ENCODE measurements at places on chromosomes 6 and 20. TPM values are rescaled to one million over a fixed set of nuclear protein-coding genes. Genes with fewer than 3 reads are reported as not detected.

COL19A1 gene
- 3.3 TPM for polyA plus RNA-seq

IMPG1 gene
- polyA plus RNA-seq = 2.9 TPM

PLA2G7 gene
- 2.7 TPM for polyA plus RNA-seq

MRAP2 gene
- 2.2 TPM for polyA plus RNA-seq

GGTLC1 gene
- 0.14 TPM for polyA plus RNA-seq

ETV7 gene
- polyA plus RNA-seq = not detected

MCHR2 gene
- not detected for polyA plus RNA-seq

HLA-DRA gene
- 56.4 TPM for polyA plus RNA-seq

LGSN gene
- polyA plus RNA-seq = 0.52 TPM

VEGFA gene
- polyA plus RNA-seq = 424 TPM

GMNN gene
- 61.8 TPM for polyA plus RNA-seq

DNA sequence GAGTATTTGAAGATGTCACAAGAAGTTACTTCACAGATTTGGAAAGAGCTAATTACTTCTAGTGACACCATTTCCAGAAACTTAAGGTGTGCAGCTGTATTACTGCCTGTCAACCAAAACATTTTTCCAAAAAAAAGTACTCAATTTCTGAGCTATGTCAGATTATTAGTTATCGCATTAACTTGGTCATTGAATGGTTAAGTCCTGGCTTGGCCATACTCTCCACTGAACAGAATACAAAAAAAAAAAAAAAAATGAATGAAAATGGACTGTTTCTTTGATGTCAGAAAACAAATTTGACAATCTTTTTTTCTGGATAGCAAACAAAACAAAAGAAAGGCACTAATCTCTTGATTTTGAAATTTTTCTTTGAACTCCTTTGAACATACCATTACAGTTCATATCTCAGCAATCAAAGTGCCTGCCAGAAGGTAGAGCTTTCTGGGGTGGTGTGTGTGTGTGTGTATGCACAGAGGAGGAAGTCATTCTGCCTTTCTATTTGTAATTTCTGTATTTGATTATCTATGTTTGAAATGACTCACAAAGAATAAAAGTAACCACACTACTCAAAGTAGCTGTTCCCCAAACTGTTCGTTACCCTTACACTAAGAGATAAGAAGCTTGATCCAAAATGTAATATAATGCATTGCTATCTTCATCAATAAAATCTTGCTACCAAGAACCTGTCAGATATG is 210.8 kb upstream of the FUT9 start:
- no peak for DNase-seq

DNA sequence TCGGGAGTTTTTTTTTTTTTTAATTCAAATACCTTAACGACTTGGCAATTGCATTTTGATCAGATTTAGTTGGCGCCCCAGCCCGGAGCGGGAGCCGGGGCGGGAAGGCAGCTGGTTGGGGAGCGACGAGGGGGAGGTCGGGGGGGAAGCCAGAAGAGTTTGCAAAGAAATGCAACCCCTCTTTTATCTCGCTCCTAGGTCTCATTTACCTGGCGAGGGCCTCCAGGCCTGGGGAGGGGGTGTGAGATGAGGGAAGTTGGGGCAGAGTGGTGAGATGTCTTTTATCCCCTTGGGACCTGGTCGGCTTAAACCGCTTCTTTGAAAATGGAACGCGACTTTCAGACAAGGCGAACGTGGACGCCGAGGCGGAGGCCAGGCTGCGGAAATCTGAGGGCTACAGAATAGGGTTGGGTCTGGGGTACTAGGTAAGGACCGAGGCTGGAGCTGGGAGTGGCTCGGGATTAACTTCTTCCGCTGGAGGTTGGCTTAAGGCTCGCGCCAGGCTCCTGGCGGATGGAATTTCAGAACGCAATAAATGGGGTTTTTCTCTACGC is 40.3 kb downstream of the NCR2 start:
- DNase-seq = no peak

DNA sequence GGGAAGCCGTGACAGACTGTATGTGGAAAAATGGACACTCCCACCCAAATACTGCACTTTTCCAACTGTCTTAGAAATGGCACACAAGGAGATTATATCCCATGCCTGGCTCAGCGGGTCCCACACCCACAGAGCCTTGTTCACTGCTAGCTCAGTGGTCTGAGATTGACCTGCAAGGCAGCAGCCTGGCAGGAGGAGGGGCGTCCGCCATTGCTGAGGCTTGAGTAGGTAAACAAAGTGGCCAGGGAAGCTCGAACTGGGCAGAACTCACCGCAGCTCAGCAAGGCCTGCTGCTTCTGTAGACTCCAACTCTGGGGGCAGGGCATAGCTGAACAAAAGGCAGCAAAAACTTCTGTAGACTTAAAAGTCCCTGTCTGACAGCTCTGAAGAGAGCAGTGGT is 11.4 kb upstream of the RNF146 start:
- no peak for DNase-seq

DNA sequence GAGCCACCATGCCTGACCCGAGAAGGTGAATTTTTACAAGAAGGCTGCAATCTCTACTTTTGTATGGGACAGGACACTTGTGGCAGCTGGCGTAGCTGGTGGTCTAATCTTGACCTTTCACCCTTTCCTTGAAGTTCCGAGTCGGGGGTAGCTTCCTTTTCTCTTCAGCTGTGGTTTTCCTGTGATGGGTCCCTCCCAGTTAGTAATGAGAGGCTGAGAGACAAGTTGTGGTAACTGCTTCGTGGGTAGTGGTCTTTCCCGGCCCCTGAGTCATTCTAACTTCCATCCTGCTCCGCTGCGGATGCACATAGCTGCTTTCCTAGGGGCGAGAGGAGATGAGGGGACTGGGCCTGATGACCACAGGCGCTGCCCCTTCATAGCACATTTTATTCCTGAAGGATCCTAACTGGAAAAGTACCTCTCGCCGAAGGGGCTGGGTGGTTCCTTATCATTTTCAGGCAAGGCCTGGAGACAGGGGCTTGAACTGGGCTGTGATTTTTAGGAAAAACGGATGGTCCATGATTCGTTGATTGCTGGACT is 3.1 kb downstream of the SYNJ2 start:
- DNase-seq = no peak

DNA sequence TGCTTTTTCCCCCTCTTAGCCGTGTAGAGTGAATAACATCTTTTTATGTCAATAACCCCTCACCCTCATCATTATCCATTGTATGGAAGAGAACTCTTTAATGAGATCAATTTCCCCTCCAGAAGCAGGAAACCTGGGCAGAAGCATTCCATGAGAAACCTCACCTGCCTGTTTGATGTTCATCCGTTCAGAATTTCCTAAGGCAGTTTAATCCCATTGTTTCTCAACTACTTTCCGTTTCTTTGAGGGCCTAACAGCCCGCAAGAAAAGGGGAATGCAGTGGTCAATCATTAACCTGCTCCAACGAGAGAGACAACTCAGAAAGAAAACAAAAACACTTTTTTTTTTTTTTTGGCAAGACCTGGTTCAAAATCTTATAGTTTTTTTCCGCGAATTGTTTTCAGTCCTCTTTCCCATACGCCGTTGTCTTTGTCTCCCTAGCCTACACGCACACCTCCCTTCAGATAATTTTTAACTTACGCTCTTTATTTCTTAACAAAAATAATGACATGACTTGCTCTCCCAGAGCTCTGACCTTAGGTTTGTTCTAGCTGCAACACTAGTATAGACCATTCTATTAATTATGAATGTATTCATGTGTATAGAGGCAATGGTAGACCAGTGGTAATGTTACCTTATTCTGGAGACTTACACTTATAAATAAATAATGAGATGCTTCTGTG is 25.6 kb upstream of the ID4 start:
- DNase-seq = peak; percentile 54

- no peak for DNase-seq
Measured at GRCh38 chr6:44339763-44340625, 2.5 kb upstream of the SPATS1 start.

GRCh38 chr6:47680051-47680450 is 18.3 kb upstream of the ADGRF4 start:
- DNase-seq = no peak

DNA sequence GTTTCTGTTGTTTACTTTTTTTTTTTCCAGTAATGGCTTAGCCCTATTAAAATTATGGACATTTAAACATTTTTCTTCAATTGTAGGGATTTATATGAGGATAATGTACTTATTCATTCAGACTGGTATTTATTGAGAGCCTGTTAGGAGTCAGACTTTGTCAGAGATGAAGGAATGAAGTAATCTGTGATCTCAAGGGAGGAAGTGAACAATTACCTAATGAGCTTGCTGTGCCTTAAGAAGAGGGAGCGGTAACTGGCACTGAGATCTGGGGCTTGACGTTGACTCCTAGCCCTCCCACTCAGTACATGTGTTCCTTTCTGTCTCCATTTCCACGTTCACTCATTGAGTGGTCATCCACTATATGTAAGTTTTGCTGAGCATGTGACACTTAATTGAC is 12.6 kb downstream of the AFDN start:
- DNase-seq = no peak

GRCh38 chr20:3755814-3756480 is 11.6 kb downstream of the ADISSP start:
- no peak for DNase-seq

DNA sequence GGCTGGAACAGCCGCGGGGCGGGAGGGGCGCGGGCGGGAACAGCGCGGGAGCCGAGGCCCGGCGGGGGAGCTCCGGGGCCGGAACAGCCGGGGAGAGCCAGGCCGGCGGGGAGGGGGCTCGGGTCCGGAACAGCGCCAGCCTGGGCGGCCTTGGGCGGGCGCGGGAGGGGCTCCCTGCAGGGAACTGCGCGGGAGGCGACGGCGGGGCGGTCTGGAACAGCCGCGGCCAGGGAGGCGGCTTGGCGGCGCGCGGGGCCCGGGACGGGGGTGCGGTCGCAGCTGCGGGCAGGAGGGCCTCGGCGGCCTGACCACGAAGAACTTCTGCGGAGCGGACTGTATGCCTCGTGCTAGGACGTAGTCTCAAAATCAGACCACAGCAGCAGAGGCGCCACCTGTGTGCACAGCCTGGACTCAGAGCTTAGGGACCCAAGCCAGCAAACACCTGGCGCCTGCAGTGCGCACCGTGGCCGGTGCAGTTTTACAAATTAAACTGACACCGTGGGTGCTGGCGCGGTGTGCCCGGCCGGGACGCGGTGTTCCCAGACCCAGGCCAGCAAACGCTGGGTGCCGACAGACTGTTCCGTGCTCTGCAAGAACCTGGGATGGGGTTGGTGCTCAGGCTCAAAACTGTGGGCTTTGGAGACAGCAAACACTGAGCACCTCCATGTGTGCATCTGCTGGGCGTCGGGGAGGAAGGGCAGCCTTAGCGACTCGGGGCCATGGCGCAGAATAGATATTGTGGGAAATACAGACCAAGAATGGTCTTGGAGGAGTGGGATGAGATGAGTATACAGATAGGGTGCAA is 572 bp downstream of the ZNF341 start:
- DNase-seq = peak; percentile 92

DNA sequence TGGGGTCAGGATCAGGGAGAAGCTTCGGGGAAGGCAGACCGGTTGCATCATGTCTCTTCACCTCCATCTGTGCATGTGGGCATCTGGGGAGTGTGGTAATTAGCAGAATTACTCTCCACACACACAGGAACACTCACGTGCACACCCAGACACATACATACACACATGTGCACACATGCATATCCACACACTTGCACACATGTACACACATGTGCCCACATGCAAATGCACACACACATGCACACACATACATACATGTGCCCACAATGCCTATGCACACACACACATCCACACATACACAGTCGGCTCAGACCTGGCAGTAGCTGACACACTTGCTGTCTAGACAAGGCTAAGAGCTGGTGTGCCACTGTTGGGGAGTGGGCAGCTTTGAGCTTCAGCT is 212.3 kb upstream of the PMEPA1 start:
- DNase-seq = no peak

DNA sequence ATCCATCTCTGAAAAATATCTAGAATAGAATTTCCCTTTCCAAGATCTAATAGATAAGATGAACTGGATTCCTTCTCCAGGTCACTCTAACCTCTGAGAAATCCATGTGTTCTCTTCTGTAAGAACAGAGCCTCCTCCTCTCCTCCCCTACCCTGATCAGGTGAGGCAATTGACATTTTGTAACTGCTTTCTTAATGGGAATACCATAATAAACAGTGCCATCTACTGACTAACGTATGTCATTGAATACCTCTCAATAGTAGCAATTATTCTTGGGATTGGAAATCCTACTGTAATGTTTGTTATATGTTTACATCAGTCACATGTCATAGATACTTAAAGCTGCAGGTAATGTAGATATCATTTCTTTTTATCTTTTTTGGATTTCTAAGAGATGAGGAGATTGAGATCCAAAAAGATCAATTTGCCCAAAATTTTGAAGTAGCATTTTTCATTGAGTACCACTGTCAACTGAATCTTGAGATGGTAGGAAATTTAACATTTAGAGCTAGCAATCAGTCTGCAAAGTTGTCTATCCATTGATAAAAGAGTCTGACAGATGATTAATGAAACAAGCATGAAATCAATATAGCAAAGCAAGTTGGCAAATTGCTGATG is 365.8 kb upstream of the HSF2 start:
- DNase-seq = no peak

DNA sequence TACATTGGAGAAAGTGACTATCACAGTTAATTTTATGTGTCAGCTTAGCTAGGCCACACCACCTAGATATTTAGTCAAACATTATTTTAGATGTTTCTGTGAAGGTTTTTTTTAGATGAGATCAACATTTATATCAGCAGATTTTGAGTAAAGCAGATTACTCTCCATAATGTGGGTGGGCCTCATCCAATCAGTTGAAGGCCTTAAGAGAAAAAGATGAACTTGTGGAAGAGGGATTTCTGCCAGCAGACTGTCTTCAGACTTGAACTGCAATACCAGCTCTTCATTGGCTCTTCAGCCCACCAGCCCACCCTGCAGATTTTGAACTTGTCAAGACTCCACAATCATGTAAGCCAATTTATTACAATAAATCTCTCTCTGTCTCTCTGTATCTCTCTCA is 25.1 kb upstream of the FBXO30 start:
- DNase-seq = no peak

DNA sequence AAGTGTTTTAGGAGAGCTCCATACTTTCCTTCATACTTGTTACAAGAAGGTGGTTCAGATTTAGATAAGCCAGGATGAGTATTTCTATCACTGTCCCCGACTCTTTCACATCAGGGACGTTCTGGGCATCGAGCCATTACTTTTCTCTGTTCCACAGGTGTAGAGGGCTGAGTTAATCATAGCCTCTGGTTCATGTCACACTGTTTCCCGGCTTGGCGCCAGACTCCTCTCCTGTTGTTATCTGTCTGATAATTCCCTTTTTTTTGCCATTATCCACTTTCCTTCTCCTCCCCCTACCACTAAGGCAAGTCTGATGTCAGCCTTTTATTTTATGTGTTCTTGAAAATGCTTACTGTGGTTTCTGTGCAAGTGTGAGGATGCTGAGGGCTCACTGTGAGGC is 593.4 kb downstream of the UTRN start:
- DNase-seq = no peak

DNA sequence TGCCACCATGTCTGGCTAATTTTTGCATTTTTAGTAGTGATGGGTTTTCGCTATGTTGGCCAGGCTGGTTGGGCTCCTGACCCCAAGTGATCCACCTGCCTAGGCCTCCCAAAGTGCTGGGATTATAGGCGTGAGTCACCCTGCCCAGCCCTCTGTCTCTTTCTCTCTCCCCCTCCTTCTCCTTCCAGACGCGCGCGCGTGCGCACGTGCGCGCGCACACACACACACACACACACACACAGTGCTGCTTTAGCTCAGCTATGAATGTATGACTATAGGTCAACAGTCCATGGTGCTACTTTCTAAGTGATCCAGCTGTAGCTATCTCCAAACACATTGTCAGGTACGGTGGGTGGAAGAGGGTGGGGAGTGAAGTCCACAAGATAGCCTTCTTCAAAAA is 449.5 kb downstream of the PHF3 start:
- no peak for DNase-seq

GRCh38 chr6:56541030-56541600 is 101.6 kb downstream of the DST start:
- DNase-seq = no peak

GRCh38 chr6:160804639-160805038 is 102.6 kb downstream of the PLG start:
- DNase-seq = no peak
